ENCODE measurements at places on chromosomes 1 and 21.
A peak's percentile ranks its signal among the peaks of the same experiment; 100 is the strongest.

- DNase-seq = peak; percentile 35
Observed at GRCh38 chr1:43274125-43274803, 4.5 kb downstream of the TMEM125 start.

DNA sequence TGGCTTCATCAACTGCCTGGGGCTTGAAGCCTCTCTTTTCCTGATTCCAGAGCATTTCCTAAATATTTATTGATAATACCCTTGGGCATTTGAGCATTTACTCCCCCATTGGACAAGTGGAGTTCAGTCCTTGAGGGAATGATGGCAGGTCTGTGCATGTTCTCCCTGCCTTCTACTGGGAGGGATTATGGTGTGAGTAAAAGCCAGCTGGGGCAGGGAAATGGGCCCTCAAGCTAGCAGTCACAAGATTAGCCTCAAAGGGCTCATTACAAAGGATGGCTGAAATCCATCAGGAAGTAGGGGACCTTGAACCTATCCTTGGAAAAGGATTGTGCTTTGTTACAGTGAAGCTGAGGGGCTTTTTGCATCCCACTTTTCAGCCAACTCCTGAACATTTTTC lies 24.2 kb upstream of the OSBPL9 start:
- no peak for DNase-seq

- DNase-seq = no peak
Observed at GRCh38 chr1:237324226-237324625, 282.2 kb downstream of the RYR2 start.

GRCh38 chr1:184160236-184160635 lies 108.7 kb downstream of the TSEN15 start:
- peak; percentile 56 for DNase-seq

DNA sequence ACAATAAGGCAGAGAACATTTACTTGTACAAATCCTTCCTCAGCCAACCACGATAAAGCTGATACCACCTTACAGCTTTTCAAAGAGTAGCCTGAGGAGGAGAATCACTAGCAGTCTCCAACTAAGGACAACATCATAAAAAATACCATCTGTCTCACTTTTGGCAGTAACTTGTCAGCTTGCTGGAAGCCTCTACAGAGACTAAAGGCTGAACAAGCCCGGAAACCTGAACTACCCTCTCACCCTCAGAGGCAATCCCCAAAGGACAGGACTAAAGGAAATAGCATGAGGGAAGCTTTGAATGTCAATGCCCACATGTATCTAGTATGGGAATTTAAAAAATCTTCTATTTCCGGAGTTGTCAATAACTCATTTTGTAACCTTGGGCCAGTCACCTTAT lies 10.6 kb downstream of the SRSF4 start:
- no peak for DNase-seq

- peak; percentile 47 for DNase-seq
Observed at GRCh38 chr1:13725714-13726175, 25.8 kb downstream of the PRDM2 start.

DNA sequence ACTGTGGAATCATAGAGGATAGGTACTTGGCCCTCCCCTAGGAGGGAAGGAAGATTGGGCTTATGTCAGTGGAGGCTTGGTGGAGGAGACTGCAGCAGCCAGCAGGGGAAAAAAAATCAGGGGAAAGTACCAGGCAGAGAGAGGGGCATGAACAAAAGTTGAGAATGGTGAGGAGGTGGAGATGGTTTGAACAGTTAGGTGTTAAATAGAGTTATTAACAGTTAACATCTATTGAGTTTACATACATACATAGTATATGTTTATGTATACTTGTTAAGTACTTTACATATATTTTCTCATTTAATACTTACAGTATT lies 136.5 kb upstream of the HNRNPU start:
- no peak for DNase-seq

DNA sequence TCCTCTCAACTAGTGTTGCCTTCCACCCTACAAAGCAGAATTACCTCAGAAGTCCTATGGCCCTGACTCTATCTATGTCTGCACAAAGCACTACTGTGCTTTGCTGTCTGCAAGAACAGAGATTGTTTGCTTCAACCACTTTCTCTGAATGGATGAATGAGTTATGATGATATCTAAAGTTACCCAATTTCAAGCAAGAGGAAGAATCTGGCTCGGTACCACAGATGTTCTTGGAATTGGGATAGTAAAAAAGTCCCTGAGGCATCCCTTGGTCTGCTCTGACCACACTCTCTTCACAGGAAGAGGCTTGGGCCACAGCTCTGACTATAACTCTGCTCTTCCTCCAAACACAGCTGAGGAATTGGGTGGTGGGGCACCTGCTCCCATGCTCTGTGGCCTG lies 31.2 kb downstream of the MTARC1 start:
- peak; percentile 50 for DNase-seq

- DNase-seq = no peak
Observed at GRCh38 chr1:207070811-207071210, 17.7 kb downstream of the PFKFB2 start.

- no peak for DNase-seq
Observed at GRCh38 chr1:226976276-226976977, 36.3 kb downstream of the COQ8A start.

GRCh38 chr1:39542924-39543323 lies 33.7 kb downstream of the PABPC4 start:
- DNase-seq = no peak

DNA sequence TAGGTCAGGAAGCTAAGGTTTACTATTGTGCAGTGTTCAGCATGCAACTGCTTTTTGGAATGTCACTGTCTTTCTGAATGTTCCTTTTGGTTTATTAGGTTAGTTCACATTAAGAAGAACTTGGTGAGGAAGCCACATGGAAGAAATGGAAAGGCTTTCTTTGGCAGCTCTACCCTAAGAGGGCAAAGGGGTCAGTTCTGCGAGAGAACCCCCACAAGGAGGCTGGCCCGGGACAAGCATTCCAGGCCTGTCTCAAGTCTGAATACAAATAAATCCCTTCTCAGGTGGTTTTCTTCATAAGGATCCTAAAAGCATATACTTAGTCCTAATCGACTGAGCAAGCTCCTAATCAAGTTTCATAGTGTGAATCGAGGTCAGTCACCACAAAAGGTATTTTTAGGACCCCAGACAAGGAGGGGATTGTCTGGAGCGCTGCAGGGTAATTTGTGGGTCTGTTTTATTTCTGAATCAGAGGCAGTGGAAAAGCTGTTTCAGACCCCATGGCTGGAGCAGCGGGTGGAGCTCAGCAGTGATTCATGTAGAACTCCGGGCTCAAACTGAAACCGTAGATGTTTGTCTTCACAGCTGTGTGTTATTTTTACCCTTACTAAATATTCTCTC lies 63.3 kb downstream of the ERG start:
- DNase-seq = peak; percentile 68

- no peak for DNase-seq
Observed at GRCh38 chr1:27569088-27569460, 34.9 kb downstream of the AHDC1 start.

DNA sequence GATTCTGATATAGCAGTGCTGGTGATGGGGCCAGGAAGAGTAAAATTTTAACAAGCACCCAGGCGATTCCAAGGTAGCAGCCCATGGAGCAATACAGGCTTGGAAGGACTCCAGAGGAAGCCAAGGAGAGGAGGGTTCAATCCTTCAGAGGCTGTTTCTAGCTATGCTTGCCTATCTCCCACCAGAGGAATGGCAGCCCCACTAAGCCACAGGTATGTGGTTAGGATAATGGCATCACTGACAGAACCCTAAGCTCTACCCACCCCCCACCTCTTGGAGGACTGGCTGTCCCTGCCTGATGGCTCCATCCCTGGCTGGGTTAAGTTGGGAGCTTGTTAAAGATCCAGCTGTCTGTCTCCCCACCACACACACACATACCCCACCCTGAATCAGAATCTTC lies 19.3 kb upstream of the PTAFR start:
- DNase-seq = no peak

- peak; percentile 11 for DNase-seq
Observed at GRCh38 chr21:36347278-36347961, 27.4 kb downstream of the MORC3 start.

DNA sequence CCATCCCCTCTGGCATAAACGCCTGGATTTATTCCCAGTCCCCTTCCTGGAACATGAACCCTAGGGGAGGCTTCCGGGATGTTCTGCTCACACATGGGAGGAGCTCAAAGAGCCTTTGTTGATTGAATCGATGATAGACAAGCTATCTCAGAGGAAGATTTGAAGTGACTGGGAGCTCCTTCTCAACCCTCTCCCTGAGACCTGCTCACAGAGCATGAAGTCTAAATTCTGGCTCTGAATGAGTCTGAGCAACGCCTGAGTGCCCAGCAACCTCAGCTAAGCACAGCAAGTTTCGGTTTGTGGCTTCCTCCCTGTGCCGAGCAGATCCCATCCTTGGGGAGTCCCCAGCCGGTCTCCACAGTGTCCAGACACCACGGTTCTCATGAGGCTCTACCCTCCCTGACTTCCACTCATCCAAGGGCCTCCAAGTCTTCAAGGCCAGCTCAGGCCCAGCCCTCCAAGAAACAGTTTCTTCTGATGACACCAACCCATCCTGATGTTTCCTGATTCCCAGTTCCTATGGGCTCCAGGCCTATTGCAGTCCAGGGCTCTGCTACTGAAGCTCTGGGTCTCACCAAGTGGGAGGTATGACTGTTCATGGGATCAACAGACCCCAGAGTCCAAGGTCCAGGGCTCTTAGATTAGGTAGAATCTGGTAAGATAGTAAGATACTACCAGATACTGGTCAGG lies 190.8 kb downstream of the DYRK1A start:
- no peak for DNase-seq

GRCh38 chr1:17359031-17359430 lies 13.0 kb upstream of the PADI6 start:
- DNase-seq = no peak

DNA sequence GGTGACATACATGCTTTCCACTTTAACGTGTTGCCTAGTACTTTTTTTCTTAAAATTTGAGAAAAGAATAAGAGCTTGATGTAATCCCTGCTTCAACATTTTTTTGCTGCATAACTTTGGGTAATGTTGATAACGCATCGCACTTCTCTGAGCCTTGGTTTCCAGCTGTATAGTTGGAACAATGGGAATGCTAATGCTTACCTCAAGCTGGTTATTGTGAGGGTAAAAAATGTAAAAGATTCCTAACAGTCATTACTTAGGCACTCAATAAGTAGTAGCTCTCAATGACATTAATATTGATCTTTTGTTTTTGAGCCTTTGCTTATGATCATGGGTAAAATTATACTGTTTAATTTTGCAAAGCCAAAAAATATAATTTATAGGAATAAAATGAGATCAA lies 683.3 kb upstream of the CXADR start:
- no peak for DNase-seq

GRCh38 chr1:89822109-89822962 lies 1.5 kb downstream of the LRRC8D start:
- DNase-seq = no peak

DNA sequence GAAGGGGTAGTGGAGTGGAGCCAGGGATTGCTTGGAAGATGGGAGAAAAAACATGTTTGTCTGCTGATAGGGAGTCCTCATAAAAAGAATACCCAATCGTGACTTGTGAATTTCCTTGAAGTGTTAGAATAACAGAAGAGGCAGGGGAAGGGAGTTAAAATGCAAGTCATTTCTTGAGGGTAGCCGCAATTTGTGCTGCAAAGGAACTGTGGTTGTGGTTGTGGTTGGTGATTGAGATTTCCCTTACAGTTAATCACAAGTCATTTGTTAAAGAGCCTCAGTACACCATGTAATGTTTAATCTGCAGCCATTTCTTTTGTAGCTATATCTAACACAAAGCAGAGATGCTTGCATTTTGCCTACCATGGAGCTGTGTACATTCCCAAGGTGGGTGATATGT lies 38.5 kb upstream of the EGLN1 start:
- no peak for DNase-seq

GRCh38 chr1:36765785-36766300 lies 268.5 kb downstream of the GRIK3 start:
- DNase-seq = no peak

- DNase-seq = no peak
Observed at GRCh38 chr1:167128261-167129227, 34.7 kb downstream of the STYXL2 start.

GRCh38 chr1:90045853-90046563 lies 51.1 kb downstream of the ZNF326 start:
- DNase-seq = peak; percentile 23

DNA sequence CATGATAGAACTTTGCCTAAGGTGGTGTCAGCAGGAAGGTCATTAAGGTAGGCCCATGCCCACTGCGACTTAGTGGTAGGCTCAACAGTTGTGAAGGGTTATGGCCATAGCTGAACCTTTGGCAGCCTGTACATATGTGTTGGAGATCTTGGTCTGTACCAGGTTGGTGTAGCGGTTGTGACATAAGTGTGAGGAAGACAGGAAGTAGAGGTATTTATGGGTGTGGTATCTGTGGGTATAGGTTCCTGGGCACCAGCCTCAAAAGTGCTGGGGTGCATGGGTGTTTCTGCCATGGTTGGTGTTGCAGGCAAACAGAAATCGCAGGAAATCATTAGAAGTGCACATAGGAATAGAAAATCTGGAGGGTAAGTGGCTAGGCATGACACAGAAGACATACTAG lies 18.6 kb upstream of the LRIF1 start:
- DNase-seq = no peak

GRCh38 chr1:88983791-88984559 lies 8.5 kb downstream of the KYAT3 start:
- peak; percentile 55 for DNase-seq

DNA sequence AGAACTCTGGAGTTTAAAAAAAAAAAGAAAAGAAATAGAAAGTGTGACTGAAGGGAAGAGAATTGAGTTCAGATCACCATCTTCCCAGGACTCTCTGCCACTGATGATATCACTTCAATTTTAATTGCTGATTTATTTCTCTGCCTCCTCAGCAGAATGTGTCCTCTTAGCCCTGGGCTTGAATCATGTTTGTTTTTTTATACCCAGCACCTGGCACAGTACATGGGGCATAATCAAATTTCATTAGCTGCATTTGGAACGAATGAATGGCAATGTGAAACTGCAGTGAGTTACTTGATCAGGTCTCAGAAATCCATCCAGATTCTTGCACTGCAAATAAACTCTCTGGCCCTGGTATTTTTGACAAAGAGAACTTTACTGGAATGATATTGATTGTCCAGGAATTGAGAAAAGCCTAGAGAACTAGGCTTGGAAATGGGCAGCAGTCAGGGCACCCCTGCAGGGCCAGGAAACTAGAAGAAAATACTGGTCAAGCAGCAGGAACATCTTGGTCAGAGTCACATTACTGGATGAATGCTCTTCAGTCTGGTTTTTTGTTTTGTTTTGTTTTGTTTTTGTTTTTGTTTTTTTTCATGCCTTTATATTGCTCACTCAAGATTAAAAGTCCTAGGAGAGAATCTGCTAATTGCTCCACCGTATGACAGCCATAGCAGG lies 103.8 kb upstream of the FAM78B start:
- no peak for DNase-seq

- DNase-seq = no peak
Observed at GRCh38 chr1:85326336-85326735, 49.9 kb upstream of the BCL10 start.

DNA sequence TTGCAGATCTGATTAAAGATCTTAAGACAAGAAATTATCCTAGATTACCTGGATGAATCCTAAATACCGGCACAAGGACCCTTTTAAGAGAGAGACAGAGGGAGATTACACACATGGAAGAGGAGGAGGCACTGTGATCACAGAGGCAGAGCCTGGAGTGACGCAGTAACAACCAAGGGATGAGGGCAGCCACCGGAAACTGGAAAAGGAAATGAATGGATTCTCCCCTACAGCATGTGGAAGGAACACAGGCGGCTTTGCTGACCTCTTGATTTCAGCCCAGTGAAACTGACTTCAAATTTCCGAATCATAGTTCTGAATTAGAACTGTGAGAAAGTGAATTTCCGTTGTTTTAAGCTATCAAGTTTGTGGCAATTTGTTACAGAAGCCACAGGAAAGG lies 50.2 kb upstream of the IVNS1ABP start:
- DNase-seq = no peak

- DNase-seq = no peak
Observed at GRCh38 chr1:243723050-243723449, 127.0 kb downstream of the AKT3 start.

Data from AG08395 (cell line).